Upper lobe of right lung (tissue), 1 donor: ENCODE measurements at places on chromosomes 7 and 10.

DNA sequence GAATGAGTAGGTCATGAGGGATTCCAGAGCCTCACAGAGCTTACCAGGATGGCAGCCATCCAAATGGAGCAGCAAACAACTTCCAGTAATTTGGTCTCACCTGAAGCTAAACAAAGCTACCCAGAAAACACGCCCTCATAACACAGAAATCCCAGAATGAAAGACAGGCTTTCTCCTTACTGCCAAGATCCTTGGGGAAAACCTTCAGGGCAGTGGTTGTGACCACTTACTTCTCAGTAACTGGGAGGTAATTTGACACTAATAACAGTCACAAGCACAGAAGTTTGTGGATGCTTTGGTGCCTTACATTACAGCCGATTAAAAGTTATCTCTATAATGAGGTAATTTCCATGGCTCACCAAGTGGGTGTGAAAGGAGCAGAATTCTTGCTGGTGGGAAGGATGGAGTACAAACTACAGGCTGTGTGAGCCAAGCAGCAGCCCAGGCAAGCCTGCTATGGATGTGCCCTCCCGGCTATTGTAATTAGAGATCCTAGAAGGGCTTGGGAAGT lies 10.4 kb downstream of the WDR91 start:
- no peak for DNase-seq

DNA sequence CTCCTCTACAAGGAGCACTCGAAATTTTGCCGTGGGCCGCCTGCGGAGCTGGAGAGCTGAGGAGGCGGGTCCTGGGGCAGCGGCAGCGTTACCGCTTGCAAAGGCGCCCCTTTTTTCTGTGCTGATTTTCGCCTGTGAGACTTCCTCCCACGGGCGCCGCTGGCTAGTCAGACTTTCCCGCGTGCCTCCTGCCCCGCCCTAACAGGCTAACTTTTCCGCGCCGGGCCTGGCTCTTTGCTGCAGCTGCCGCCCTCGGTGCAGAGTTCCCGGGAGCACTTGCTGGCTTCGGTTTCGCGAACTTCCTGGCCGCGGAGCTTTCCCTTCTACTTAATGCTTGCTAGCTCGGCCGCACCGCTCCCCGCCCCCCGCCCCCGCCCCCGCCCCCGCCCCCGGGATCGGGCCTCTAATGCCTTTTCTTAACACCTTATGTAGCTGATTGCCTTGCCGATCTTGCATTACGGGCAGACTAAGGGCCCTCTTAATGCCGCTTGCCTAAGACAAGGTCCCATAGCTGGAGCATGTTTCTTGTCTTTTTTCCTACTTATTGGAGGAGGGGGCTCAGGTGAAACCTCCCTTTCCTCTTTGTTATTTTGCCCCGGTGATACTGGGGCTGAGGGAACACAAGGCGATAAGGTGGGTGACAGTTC lies 37.9 kb upstream of the RASGEF1A start:
- DNase-seq = peak; percentile 91

DNA sequence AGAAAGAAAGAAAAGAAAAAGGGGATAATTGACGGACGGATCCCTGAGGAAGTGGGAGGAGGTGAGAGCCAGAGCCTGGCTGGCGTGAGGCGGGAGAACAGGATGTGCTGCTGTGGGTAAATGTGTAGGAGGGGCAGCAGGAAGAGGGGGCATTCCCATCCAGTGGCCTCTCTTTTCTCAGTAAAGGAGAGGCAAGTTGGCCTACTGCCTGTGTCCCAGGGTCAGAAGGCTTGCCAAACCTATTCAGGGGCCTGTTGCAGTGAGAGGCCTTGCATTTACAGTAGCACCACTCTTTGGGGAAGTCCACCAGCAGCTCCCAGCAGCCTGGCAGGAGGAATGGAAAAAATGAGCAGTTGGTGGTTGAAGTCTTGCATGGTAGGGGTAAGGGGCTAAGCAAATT lies 26.6 kb upstream of the ASCC1 start:
- peak; percentile 71 for DNase-seq

GRCh38 chr7:129784437-129784782 lies 168.3 kb downstream of the UBE2H start:
- no peak for DNase-seq

GRCh38 chr10:21039721-21040120 lies 142.6 kb upstream of the NEBL start:
- DNase-seq = no peak

DNA sequence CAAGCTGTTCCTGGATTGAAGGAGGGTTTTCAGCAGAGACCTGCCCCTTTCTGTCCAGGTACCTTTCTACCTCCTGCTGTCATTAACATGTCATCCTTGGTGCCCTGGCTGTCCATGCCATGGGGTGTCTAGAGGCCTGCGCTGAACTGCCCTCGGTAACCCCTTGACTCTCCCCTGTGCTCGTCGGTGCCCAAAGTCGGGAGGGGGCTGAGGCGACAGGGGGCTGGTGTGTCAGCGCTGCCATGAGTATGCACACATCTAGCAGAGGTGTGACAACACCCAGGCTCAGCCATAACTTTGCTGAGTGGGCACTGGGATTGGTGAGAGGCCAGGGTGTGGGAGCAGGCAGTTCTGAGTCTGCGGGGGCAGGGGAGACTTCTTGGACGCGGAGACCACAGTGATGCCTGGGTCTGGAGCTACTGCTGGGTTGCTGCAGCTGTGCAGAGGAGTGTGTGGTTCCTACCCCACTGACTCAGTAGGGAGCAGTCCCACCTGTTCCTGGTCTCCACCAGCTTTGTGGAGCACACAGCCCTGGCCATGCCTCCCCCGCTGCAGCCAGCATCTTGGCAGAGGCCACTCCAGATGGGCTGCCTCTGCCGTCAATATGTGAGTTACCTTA lies 376.2 kb upstream of the SEMA3C start:
- no peak for DNase-seq

DNA sequence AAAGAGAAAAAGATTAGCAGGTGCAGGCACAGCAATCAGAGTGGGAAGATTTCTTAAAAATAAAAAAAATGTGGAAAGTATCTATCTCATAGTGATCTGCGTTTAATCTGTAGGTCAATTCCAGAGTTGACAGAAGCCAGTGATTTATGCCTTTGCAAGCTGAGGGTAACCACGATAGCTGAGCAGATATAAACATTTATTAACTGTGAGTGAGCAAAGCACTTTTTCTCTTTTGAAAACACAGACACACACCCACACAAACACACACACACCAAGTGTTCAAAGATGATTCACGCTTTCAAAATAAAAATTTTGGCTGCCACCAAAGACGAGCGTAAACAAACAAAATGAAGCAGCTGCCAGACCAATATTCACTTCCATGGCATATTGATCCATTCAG lies 243.2 kb upstream of the SLC26A5 start:
- no peak for DNase-seq

GRCh38 chr7:49346195-49346899 lies 422.0 kb downstream of the CDC14C start:
- DNase-seq = no peak

GRCh38 chr10:103038570-103038969 lies 120.5 kb downstream of the CNNM2 start:
- no peak for DNase-seq

- DNase-seq = no peak
Observed at GRCh38 chr10:71023704-71024283, 135.4 kb upstream of the PCBD1 start.

- no peak for DNase-seq
Observed at GRCh38 chr10:75532253-75532924, 101.0 kb downstream of the LRMDA start.

DNA sequence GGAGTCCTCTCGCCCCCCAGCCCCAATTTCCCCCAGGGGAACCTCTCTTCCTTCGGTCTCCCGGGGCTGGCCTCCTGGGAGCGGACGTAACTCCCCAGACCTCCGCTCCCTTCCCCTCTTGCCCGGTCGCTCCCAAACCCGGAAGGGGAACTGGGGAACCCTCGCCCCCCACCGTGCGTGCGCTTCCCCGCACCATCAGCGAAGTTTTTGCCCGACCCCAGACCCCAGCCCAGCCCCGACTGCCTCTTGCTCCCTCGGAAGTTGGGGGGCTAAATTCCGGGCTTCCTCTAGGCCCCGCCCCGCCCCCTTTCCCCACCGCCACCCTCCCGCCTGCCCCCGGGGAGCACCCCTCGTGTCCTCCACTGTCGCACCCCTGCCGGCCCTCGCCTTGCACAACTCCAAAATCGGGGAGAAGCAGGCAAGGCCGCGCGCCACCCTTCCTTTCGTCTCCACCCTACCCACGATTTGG lies 436 bp downstream of the GNB2 start:
- peak; percentile 86 for DNase-seq

DNA sequence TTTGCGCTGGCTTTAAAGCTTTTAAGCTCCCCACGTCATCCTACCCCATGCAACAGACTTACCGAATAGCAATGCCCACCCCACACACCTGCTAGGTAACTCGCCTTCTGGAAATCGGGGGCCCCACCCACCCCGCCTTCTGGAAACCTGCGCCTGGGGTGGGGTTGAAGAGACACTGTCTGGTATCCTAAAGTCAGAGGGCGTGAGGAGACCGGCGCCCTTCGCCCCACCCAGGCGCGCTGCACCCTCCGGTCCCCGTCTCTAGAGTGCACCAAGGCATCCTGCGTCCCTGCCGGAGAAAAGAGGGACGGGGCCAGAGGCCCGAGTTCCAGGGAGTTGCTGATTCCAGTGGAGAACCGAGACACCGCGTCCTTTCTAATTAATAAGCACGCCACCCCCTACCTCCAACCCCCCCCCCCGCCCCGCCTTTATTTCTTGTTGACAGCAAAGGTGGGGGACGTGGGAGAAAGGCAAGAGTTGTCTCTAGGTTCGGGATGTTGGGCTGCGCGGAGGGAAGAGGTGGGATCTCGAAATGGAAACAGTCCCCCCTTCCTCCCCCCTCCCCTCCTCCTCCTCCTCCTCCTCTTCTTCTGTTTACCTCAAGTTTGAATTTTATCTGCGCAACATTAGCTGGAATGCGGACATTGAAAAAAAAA lies 220.9 kb upstream of the MKLN1 start:
- peak; percentile 81 for DNase-seq

DNA sequence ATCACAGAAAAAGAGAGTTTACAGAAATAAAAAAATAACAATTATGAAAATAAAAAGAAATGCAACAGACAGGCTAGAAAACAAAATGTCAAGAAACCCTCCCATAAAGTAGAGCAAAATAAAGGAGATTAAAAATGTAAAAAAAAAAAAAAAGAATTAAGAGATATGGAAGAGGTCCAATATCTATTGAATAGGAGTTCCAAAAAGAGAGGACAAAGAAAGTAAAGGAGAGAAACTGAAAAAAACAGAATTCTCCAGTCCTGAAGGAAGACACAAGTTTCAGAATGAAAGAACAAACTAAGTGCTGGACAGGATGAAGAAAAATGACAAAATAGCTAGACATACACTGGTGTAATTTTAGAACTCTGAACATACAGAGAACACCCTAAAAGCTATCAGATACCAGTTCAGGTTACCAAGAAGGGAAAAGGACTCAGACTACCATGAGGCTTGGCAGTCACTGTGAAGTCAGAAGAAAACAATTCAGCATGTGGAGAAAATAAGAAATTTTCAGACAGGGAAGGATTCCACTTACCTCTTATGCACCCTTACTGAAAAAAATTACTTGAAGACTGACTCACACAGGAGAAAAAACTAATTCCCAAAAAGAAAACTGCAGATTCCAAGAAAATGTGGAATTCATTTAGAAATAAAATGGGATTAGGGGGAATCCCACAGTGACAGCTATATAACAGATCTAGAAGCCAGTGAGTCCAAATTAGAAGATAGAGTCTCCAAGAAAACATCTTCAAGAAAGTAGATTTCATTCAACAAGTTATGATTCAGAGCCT lies 40.4 kb upstream of the ABLIM1 start:
- no peak for DNase-seq

GRCh38 chr7:138891446-138891810 lies 89.8 kb downstream of the KIAA1549 start:
- no peak for DNase-seq

- DNase-seq = no peak
Observed at GRCh38 chr7:32070051-32070405, 179 bp downstream of the PDE1C start.

DNA sequence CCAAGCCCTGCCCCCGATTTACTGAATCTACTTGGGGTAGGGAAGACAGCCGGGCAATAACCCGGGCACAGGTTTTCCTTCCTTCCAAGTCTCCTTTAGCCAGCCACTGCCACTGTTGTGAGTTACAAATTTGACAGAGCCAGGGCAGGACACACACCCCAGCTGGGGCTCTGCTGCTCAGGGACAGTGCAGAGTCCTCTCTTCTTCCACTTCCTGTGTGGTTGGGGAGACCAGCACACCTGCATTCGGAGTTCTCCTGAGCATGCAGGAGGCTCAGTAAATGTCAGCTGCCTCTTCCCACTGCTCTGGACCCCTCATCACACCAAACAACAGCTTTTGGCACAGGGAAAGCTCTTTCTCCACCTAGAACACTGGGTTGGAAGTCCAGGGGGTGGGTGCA lies 21.3 kb downstream of the CHST15 start:
- no peak for DNase-seq

DNA sequence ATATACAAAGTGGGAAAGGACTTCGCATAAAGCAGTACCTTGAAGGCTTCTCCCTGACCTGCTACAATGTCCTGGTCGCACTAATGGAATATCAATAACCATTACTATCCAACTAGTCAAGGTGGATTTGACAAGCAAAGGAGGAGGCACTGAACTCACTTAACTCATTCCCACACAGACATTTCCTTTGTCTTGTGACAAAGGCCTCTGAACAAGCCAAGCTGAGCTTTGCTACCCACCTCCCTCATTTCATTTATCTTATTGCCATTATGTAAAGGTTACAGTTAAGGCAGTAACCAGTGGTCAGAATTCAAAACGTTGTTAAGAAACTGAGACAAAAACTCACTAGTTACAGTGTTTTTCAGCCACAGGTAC lies 7.3 kb downstream of the ELMO1 start:
- DNase-seq = no peak

DNA sequence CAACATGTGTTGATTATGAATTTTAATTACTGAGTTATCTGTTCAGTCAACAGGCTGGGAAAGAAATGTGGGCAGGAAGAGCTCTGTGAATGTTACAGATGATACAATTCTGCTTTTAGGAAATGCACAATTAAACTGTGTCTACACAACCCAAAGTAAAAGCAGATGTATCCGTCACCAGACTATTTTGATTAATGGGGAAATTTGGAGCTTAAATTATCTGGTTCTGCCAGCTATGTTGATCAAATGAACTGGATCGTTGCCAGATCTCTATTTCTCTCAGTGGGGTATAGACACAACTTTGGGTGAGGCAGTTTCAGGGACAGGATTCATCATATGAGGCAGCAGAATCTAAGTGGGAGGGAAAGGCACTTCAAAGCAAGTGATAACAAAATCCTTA lies 136.5 kb downstream of the NEUROD6 start:
- DNase-seq = no peak

DNA sequence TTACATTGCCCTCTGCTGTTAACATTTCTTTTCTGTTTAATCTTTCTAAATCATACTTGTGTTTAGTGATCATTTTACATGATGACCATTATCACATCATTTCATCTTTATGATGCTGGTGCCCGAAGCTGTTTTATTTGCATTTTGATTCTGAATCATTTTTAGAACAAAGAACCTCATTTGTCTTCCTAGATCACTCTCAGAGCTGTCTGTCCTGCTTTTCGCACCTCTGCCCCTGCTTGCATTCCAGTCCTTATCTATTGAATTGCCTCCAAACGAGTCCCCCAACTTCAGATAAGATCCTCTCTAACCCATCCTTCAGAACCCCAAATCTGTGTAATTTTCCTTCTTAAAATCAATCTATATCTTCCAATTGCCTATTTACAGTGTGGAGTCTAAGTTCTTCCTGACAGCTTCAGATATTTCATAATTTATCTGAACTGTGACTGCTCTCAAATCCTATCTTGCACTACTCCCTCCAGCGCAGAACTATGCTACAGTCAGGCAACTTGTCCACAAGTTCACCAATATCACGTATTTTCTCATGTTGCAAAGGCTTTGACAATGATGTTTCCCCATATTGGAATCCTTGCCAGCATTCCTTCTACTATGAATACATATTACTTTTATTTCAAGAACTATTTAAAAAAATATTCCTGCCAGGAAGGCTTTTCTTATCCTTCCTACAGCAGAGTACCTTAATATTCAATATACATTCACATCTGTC lies 346.5 kb upstream of the CACNA2D1 start:
- DNase-seq = no peak
